ENCODE measurements at places on chromosomes 6 and 20. TPM values are rescaled to one million over a fixed set of nuclear protein-coding genes. Genes with fewer than 3 reads are reported as not detected.

Gene GPR63
- total RNA-seq, result 2.6 TPM

Gene OXT
- total RNA-seq, result 0.66 TPM

Gene PHACTR2
- total RNA-seq, result 66.5 TPM

Gene DEF6
- total RNA-seq, result 6.1 TPM

Gene C4A
- total RNA-seq, result 13.0 TPM

Gene CST7
- 0.35 TPM for total RNA-seq

Gene CNKSR3
- 14.0 TPM for total RNA-seq

Gene KHDC1L
- total RNA-seq, result 0.13 TPM

Gene MRAP2
- total RNA-seq, result 30.6 TPM

Gene DZANK1
- total RNA-seq, result 1.5 TPM

DNA sequence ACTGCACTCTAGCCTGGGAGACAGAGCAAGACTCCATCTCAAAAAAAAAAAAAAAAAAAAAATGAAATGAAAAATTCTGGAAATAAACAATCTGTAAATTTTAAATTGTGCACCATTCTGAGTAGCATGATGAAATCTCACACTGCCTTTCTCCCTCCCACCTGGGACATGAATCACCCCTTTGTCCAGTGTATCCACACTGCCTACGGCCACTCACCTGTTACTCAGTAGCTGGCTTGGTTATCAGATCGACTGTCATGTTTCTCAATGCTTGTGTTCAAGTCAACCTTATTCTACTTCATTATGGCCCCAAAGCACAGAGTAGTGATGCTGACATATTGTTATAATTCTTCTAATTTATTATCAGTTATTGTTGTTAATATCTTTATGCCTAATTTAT lies 58.7 kb upstream of the MTHFD1L start:
- no peak overlapping the region for H3K27ac ChIP-seq
- H3K36me3 ChIP-seq, result peaks cover 21% of the 10 kb centered on the region
- no peak overlapping the region for H3K4me3 ChIP-seq
- peaks cover 3% of the 10 kb centered on the region for H3K4me1 ChIP-seq
- no peaks in the 10 kb centered on the region for H3K27me3 ChIP-seq
- no peak for DNase-seq

- H3K27ac ChIP-seq, result no peak overlapping the region
- H3K27me3 ChIP-seq, result no peaks in the 10 kb centered on the region
- H3K4me1 ChIP-seq, result peaks cover 5% of the 10 kb centered on the region
- H3K4me3 ChIP-seq, result no peak overlapping the region
Observed at GRCh38 chr6:144583614-144583954, 298.4 kb downstream of the UTRN start.

GRCh38 chr6:159871906-159872305 lies 18.9 kb upstream of the MAS1 start:
- H3K27ac ChIP-seq, result no peak overlapping the region
- peaks cover 16% of the 10 kb centered on the region for H3K4me1 ChIP-seq
- no peaks in the 10 kb centered on the region for H3K27me3 ChIP-seq
- no peaks in the 10 kb centered on the region for H3K36me3 ChIP-seq

GRCh38 chr6:12132351-12133222 lies 120.5 kb downstream of the HIVEP1 start:
- DNase-seq, result no peak
- no peaks in the 10 kb centered on the region for H3K4me1 ChIP-seq
- H3K36me3 ChIP-seq, result peaks cover 6% of the 10 kb centered on the region
- H3K27me3 ChIP-seq, result no peaks in the 10 kb centered on the region

GRCh38 chr6:116575227-116575626 lies 3.9 kb downstream of the RWDD1 start:
- no peak overlapping the region for H3K27ac ChIP-seq
- H3K36me3 ChIP-seq, result peaks cover 12% of the 10 kb centered on the region
- H3K4me3 ChIP-seq, result no peak overlapping the region
- no peaks in the 10 kb centered on the region for H3K27me3 ChIP-seq
- peaks cover 2% of the 10 kb centered on the region for H3K4me1 ChIP-seq

GRCh38 chr20:43749734-43750294 lies 23.0 kb upstream of the GTSF1L start:
- peaks cover 7% of the 10 kb centered on the region for H3K27me3 ChIP-seq
- no peaks in the 10 kb centered on the region for H3K36me3 ChIP-seq
- peak; percentile 31 for DNase-seq
- H3K4me1 ChIP-seq, result peaks cover 10% of the 10 kb centered on the region
- no peak overlapping the region for H3K27ac ChIP-seq

- H3K36me3 ChIP-seq, result no peaks in the 10 kb centered on the region
- H3K27me3 ChIP-seq, result no peaks in the 10 kb centered on the region
- H3K4me3 ChIP-seq, result no peak overlapping the region
Observed at GRCh38 chr6:109339906-109340678, 42.2 kb downstream of the CD164 start.

- H3K36me3 ChIP-seq, result no peaks in the 10 kb centered on the region
- H3K4me3 ChIP-seq, result no peak overlapping the region
- no peak overlapping the region for H3K27ac ChIP-seq
- no peak for DNase-seq
- no peaks in the 10 kb centered on the region for H3K4me1 ChIP-seq
Observed at GRCh38 chr6:137968455-137968804, 101.4 kb downstream of the TNFAIP3 start.

- no peak overlapping the region for H3K4me3 ChIP-seq
- no peaks in the 10 kb centered on the region for H3K36me3 ChIP-seq
- no peaks in the 10 kb centered on the region for H3K27me3 ChIP-seq
- peaks cover 9% of the 10 kb centered on the region for H3K4me1 ChIP-seq
Observed at GRCh38 chr20:53872081-53872541, 198.3 kb downstream of the BCAS1 start.

- no peak overlapping the region for H3K27ac ChIP-seq
- DNase-seq, result no peak
- H3K36me3 ChIP-seq, result no peaks in the 10 kb centered on the region
Observed at GRCh38 chr6:52415917-52416628, 4.1 kb upstream of the EFHC1 start.

- H3K4me3 ChIP-seq, result no peak overlapping the region
- H3K27me3 ChIP-seq, result no peaks in the 10 kb centered on the region
- H3K36me3 ChIP-seq, result peaks cover 60% of the 10 kb centered on the region
- H3K27ac ChIP-seq, result peak overlapping the region; percentile 11
- H3K4me1 ChIP-seq, result peaks cover 4% of the 10 kb centered on the region
- peak; percentile 51 for DNase-seq
Observed at GRCh38 chr6:53014744-53015143, 19.7 kb upstream of the GSTA4 start.

DNA sequence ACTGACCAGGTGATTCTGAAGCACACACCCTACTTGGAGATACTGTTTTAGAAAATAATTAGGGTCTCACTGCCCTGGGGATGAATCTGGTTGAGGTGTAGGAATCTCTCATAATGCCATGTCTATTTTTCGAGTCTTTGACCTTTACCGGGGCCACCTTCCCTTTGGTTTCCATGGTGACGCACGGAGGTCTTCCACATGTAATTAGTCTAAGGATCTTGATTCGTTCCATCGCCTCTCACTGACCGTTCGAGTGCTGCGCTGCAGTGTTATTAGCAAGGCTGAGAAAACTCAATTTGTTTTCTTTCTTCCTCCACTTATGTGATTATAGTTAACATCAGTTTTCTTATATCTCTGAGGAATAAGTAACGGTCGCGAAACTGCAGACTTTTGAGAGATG lies 144.3 kb upstream of the SPACA1 start:
- no peaks in the 10 kb centered on the region for H3K27me3 ChIP-seq
- no peaks in the 10 kb centered on the region for H3K36me3 ChIP-seq
- H3K4me1 ChIP-seq, result no peaks in the 10 kb centered on the region
- no peak for DNase-seq
- no peak overlapping the region for H3K27ac ChIP-seq

DNA sequence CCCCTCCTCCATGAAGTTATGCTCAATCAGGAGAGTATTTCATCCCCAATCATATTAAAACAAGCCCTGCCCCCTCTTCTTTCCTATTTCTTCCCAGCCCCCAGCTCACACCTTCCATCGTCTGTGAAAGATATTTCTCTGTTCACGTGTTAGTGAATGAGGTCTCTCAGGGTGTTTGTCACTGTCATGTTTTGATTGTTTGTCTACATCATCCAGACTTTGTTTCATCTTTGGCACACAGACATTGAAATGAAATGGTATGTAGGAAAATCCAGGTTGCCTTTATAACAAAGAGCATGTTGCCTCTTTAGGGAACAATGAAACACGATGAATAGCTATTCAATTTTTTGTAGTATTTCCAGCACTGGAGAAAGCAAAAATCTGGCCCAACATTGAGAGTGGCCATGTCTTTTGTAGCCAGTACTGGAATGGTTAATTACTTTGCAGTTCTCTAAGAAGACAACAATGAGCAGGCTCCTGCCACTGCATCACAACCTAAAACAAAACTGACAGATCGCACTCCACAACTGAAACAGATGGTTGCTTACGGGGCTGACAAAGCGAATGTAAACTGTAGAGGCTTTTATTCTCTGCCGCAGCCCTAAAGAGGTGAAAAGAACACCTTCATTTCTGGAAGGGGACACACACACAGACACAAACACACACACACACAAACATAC lies 543.6 kb upstream of the CITED2 start:
- no peaks in the 10 kb centered on the region for H3K27me3 ChIP-seq
- no peak overlapping the region for H3K27ac ChIP-seq
- H3K36me3 ChIP-seq, result no peaks in the 10 kb centered on the region
- no peak overlapping the region for H3K4me3 ChIP-seq

DNA sequence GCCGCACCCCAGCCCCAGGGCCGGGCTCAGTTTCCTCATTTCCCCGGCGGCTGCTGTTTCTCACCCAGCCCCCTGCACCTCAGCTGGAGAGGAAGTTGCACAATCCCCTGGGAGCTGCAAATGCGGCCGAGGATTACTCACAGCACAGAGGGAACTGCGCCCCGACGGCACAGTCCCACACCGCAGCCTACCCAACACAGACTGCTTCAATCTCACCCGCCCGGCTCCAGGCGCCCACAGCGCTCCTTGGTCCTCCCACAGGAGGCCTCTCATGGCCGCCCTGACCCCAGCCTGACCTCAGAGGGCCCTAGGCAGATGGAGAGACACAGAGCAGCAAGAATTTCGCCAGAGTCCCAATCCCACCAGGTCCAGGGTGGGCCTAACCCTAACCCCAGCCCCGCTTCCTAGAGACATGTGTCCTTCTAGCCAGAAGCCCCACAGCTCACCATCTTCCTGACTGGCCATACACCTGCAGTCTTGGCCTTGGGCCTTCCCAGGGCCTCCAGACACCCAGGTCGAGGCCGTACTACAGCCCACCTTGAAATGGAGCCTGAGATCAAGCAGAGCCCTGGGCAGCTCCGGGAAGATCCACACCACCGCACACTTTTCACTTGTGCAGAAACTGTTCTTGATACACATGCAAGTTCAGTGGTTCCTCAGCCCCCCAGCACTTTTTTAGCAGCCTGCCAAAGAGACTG lies 11.7 kb downstream of the TFEB start:
- H3K4me1 ChIP-seq, result peaks cover 31% of the 10 kb centered on the region
- DNase-seq, result peak; percentile 81
- no peaks in the 10 kb centered on the region for H3K36me3 ChIP-seq
- no peak overlapping the region for H3K4me3 ChIP-seq
- no peaks in the 10 kb centered on the region for H3K27me3 ChIP-seq

DNA sequence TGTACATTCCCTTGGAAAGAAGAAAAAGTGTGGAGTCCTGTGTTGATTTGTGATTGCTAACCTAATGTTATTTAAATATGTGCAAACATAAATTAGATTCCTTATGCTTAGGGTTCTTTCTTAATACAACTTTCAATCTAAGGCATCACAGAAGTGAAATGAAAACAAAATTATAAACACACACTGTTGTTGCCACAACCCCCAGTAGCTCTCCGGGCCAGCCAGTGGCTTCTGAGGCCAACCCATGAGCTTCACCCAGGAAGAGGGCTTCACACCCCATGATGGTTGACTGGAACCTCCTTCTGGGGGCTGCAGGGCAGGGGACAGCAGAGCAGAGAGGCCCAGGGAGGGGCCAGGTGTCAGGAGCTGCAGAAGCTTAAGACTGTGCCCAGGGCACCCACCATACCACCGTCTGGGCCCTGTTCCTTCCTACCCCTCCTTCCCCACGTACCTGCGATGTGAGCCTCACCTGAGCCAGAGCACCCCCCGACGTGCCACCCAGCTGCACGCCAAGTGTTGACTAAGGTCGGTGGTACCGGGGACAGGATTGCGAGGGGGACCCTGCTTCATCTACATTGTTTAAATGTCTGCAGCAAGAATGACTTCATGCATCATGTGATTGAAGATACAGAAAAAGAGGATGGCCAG lies 110.5 kb downstream of the FAM120B start:
- no peak for DNase-seq
- H3K4me1 ChIP-seq, result peaks cover 2% of the 10 kb centered on the region
- H3K27ac ChIP-seq, result no peak overlapping the region
- H3K27me3 ChIP-seq, result peaks cover 2% of the 10 kb centered on the region
- no peak overlapping the region for H3K4me3 ChIP-seq
